ENCODE measurements at places on chromosomes 4 and X.

- no peak for DNase-seq
These were observed 90.5 kb upstream of the GPRIN3 start for GRCh38 chr4:89398146-89398545.

GRCh38 chr4:23245203-23245832 lies 552.6 kb downstream of the GBA3 start:
- DNase-seq, result no peak

DNA sequence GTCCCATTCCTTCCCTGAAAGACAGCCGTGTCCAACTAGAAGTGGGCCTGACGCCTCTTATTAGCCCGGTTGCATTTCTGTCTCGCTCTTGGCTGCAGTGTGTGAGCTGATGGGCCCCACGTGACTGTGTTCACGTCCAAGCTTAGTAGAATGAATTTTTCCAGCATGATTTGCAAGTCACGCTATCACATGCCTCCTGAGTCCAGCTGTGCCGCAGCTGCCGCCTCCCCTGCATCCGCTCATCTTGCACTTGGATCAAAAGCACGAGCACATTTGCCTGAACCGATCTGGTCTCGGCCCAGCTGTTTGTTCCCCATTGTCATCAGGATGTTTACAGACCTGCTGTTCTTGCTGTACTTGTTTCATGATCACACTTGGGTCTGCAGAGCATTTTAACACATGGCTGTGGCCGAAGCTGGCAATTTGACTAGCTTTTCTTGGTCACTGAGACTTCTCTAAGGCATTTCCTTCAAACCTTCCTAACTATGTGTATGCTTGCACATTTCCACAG lies 126.5 kb downstream of the KIT start:
- DNase-seq, result peak; percentile 53

DNA sequence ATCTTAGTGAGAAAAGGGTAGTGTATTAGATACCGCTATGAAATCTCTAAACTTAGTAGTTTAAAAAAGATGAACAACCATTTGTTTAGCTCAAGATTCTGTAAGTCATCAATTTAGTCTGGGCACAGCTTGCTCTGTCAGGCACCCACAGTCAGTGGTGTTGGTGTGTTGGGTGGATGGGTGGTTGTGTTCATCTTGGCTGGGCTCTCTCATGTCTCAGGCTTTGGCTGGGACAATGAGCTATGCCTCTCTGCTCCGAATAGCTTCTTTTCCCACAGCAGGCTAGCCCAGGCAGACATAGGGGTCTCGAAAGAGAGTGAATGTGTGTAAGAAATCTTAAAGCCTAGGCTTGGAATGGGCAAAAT lies 127.0 kb upstream of the GATB start:
- DNase-seq, result no peak

DNA sequence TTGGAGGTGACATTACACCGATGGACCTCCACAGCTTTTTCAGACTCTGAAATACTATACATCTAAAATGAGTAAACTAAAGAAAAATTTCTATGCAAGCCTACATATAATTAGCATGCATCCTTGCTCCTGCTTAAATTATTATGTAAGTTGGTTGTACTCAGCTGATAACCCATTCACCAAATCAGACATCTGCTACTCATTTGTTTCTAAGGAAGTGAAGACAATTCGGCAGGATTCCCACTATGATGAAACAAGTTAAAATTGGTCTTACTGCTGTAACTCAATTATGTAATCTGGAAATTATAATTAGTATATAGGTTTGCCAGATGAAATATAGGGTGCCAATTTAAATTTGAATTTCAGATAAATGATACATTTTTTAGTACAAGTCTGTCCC lies 59.5 kb upstream of the FGF13 start:
- no peak for DNase-seq

GRCh38 chr4:95095348-95095974 lies 337.7 kb downstream of the BMPR1B start:
- peak; percentile 74 for DNase-seq

DNA sequence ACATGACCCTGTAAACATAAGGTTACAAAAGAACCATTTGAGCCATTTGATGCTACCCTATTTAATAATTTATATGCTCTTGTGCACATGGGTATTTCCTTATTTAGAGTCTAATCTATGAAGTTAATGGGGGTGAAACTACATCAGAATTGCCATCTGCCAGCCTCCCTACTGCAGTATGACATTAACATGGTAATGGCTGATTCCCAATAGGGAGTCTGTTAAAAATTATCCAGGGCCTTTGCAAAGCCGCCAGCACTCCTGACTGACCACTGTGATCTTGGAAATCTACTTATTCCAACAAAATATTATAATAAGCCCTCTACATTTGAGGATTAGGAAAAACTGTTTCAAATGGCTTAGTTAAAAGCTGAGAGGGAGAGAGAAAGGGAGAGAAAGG lies 153.7 kb downstream of the CLCN4 start:
- no peak for DNase-seq

GRCh38 chrX:107667426-107667825 lies 39.1 kb downstream of the PRPS1 start:
- no peak for DNase-seq

All from hematopoietic multipotent progenitor cell treated with erythropoietin and hydrocortisone succinate and interleukin-3 and kit ligand, for 4 days (in vitro differentiated cells).